AG08396 (cell line): ENCODE measurements at places on chromosomes 16 and 17.
A peak's percentile ranks its signal among the peaks of the same experiment; 100 is the strongest.

- DNase-seq = peak; percentile 90
Measured at GRCh38 chr17:9576521-9577372, at the start of gene CFAP52. Gene CFAP52, plus strand, starts transcription at chr17:9576642. Its CDS starts 54 bp downstream, at chr17:9576696.

GRCh38 chr16:84752600-84752999 is 52.8 kb downstream of the USP10 start:
- DNase-seq = no peak

DNA sequence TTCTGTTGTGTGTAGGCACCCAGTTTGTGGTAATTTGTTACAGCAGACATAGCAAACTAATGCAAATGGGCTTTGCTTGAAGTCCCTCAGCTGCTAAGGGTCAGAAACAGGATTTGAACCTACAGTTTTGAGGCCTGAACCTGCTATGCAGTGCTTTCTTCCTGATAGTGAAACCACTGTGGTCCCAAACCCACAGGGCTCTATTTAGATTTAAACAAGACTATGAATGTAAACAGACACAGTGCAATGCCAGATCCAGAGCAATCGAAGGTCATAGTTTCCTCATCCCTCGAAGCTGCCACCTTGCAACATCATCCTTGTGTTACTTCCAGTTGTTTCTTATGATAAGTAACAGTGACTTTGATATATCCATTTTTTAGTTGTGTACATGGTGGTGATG is 630.2 kb downstream of the WWOX start:
- no peak for DNase-seq

- DNase-seq = no peak
Measured at GRCh38 chr16:88649195-88649923, 1.5 kb downstream of the CYBA start.

- peak; percentile 86 for DNase-seq
Measured at GRCh38 chr17:78375401-78376151, 2.9 kb upstream of the PGS1 start.
